ENCODE measurements at places on chromosomes 3 and 15.

DNA sequence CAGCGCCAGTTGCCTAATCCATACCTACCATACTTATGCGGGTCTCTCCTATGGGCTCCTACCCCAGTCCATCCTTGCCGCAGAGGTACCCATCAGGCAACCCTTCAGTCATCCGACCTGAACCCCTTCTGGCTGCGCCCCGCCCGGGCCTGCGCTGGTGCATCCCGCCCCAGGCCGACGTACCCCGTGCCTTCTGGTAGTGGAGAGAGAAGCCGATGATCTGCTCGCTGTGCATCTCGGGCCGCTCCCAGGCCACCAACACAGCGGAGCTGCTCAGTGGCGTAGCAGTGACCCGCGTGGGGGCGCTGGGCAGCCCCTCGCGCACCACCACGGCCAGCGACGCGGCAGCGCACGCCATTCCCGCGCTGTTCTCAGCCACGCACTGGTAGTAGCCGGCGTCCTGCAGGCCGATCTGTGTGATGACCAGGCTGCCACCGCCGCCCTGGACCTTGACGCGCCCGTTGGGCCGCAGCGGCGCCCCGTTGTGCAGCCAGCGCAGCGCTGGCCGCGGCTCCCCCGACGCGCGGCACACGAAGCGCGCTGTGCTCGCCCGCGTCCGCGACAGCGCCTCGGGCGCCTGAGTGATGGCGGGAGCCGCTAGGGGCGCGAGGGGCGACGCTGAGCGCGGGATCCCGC is 17.9 kb upstream of the IGDCC3 start:
- DNase-seq, result no peak

DNA sequence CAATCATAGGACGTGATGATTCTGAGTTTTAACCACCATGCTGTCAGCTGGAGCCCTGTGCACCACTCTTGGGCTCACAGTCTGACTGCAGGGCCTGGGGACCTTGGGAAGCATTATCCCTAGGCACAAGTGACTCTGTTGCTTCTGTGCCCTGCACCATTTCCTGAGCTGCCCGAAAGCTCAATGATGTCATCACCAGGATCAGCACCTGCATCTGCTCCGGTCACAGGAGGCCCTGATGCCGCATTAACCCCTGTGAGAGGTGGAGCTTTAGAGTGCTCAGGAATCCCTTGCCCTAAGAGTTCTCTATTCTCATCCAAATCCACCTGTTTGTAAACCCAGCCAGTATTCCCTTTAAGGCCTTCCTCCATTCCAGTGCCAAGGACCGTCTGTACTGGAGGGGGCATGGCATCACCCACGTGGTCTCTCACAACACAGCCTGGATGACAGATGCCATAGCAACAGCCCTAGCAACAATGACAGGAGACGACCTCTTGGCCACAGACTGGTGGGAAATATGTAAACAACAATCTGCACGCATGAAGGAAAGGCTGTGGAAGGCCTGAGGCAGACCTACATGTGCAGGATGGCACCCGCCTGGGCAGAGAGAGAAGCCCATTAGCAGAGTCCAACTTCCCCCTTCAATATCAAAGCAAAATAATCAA is 37.9 kb downstream of the NTRK3 start:
- DNase-seq, result no peak

DNA sequence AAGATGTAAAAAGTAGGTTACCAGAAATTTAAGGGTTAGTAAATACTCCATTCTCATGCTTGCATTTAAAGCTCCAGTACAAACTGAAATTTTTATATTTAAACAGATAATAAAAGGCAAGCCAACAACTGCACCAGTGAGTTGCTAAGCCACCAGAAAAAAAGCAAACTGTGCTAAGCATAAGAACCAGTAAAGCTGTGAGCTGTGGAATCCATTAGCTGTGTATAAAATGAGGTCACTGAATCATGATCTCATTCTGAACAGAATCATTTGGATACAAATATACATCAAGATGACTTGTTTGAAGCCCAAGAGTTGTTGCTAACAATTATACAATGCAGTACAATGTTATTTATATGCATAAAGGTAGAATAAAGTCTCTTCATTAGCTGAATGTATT is 1312.2 kb downstream of the SI start:
- no peak for DNase-seq

DNA sequence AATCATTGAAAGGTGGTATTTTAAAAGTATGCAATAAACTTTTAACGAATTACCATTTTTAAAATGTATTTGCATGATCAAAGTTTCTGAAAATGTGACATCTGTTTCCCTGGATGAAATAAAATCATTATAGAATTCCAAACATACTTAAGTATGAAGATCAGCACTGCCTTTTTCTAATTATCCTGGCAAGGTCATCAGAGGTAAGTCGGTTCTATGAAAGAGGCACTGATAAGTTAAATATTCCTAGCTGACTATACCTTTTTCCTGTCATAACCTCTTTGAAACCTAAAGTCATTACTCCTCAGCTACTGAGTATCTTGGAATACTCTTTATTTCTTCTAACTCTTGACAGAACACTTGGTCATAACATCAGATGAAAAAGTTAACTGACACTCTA is 406.1 kb upstream of the ALCAM start:
- DNase-seq, result no peak

GRCh38 chr3:58646503-58646902 is 20.1 kb downstream of the FAM3D start:
- DNase-seq, result no peak

GRCh38 chr3:147575391-147575790 is 166.2 kb downstream of the ZIC1 start:
- no peak for DNase-seq

GRCh38 chr3:107450254-107450893 is 72.4 kb upstream of the BBX start:
- DNase-seq, result no peak

- no peak for DNase-seq
These were observed 14.8 kb upstream of the TMOD3 start for GRCh38 chr15:51814606-51815005.

- no peak for DNase-seq
These were observed 491.1 kb upstream of the NR2F2 start for GRCh38 chr15:95839367-95839782.

DNA sequence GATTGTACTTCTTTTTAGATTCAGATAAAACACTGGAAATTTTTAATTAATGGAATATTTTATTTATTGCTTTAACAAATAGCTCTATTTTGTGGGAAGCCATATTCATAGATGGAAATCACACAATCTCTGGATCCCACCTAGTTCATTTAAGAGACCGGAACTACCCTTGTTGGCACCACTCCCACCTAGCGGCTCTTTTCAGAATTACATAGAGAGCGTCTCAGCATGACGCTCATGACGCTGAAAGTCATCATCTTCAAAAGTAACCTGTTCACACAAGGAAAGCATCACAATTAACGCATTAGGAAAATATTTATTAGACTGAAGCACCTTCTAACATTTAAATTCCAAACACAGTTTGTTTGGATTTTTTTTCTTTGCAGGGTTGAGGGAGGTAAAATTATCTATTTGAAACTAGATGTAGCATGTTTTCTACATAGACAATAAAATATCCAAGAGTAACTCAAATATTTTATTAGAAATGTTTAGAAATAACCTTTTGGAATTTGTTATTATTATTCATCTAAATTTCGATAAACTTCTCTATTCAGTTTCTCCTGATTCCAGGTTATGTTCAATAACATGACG is 214.9 kb upstream of the ARRDC4 start:
- DNase-seq, result no peak

- DNase-seq, result no peak
These were observed 269.9 kb upstream of the WNT5A start for GRCh38 chr3:55756976-55757375.

- DNase-seq, result no peak
These were observed 313.3 kb downstream of the SATB1 start for GRCh38 chr3:18111796-18112232.

DNA sequence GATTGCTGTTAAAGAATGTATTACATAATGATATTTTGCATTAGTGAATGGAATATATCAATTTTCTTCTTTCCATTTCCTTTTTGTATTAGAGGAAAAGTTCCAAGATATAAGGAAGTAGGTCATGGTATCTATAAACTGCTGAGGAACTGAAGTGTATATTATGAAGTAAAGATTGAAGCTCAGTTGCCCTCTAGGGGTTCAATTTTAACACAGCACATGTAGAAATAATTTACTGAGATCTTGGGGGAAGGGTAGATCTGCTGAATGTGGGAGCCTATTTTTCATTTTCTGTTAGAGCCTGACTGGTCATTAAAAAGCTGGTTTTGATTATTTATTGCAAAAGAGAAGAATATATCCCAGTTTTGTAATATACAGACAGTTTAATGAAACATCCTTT is 45.2 kb downstream of the CMC1 start:
- no peak for DNase-seq

- no peak for DNase-seq
These were observed 1.6 kb downstream of the SPRED1 start for GRCh38 chr15:38254051-38254883.

- no peak for DNase-seq
These were observed 12.3 kb upstream of the GFM1 start for GRCh38 chr3:158631981-158632380.

DNA sequence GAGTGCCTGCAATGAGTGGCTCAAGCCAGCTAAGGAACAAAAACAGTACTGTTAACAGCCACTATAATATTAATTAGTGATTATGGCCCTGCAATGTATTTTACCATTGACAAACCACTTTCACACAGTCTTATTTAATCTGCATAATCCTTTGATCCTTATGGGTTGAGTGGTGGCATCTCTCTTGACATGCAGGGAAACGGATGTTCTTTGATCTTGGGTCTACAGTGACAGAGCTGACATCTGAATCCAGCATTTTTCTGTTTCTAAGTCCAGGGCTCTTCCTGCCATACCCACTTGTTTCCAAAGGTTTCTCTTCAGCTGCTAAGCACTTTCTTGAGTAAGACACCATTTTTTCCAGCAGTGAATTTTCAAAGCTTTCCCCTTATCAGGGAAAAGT is 277.7 kb upstream of the ROPN1 start:
- DNase-seq, result no peak

- DNase-seq, result no peak
These were observed 82.7 kb upstream of the SOX2 start for GRCh38 chr3:181629029-181629428.

GRCh38 chr3:12226031-12226430 is 62.8 kb upstream of the PPARG start:
- no peak for DNase-seq

GRCh38 chr3:74599564-74599963 is 14.9 kb downstream of the CNTN3 start:
- DNase-seq, result no peak

DNA sequence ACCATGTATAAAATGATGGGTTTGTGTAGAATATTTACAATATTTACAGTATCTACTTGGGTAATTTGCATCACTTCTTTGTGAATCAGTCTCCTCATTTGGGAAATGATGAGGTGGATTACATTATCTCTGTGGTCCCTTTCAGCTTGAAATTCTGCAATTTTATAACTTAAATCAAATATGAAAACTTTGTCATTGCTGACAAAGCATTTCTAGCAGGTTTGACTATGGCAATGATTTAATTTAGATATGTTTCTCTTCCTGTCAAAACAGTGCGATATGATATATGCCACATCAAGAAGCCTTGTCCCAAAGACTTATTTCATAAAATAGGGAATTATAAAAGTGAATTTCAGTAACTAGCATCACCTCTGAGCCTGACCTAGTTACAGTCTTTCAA is 315.8 kb upstream of the MEIS2 start:
- DNase-seq, result no peak

GRCh38 chr3:188834349-188834748 is 337.4 kb upstream of the TPRG1 start:
- DNase-seq, result no peak

- no peak for DNase-seq
These were observed 46.9 kb downstream of the NOX5 start for GRCh38 chr15:69061414-69061842.

- DNase-seq, result no peak
These were observed 181.3 kb upstream of the CTDSPL start for GRCh38 chr3:37680401-37680800.

GRCh38 chr3:30764281-30764680 is 130.2 kb downstream of the GADL1 start:
- DNase-seq, result no peak

GRCh38 chr3:105594219-105594618 is 227.5 kb downstream of the ALCAM start:
- no peak for DNase-seq

- DNase-seq, result no peak
These were observed 246.5 kb downstream of the EPHB1 start for GRCh38 chr3:135041601-135042000.

DNA sequence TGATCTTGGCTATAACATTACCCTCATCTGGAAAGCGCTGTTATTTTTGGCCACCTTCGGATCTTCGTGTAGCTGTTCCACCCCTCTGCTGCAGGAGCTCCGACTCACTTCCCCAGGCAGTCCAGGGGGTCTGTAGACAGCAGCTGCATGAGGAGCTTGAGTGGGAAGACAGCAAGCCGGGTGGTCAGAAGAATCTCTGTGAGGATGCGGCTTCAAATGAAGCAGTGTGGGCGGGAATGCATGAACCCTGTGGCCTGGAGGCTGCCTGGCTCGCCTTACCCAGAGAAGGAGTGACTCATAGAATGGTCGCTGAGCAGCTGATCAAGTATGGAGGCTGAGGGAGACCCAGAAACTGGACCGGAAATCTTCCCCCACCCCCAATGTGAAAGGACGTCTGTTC is 45.2 kb upstream of the NR2F2 start:
- DNase-seq, result no peak

Data from stimulated activated CD8-positive, alpha-beta memory T cell treated with anti-CD3 and anti-CD28 coated beads, Interleukin-4, amount 100 ng/mL, for 24 hours (primary cell).